ENCODE measurements at places on chromosomes 2 and 18.

GRCh38 chr2:112642966-112643365 lies 2.8 kb upstream of the SLC20A1 start:
- DNase-seq = no peak

- no peak for DNase-seq
Measured at GRCh38 chr18:79875931-79876461, 75.5 kb downstream of the SLC66A2 start.

GRCh38 chr2:25301453-25302352 lies 40.0 kb downstream of the DNMT3A start:
- no peak for DNase-seq

- DNase-seq = peak; percentile 30
Measured at GRCh38 chr2:230824406-230824978, 40.2 kb upstream of the ITM2C start.

DNA sequence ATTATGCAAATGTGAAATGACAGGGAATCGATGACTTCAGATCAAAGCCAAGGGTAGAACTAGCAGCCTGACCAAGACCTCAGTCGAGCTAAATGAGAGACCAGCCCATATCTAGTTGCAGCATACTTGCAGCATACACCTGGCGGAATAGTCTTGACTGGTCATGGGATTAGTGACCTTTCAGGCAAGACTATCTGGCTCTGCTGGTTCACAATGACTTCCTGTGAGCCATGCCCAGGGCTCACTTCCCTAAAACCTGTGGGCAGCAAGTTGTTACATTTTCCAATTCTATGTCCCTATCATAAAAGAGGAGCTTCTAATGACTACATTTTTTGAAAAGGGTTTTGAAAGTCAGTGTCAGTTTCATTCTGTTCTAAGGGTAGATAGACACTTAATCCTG lies 1624.9 kb upstream of the CELF4 start:
- no peak for DNase-seq

GRCh38 chr2:102261467-102262135 lies 49.8 kb upstream of the IL1RL1 start:
- DNase-seq = no peak

DNA sequence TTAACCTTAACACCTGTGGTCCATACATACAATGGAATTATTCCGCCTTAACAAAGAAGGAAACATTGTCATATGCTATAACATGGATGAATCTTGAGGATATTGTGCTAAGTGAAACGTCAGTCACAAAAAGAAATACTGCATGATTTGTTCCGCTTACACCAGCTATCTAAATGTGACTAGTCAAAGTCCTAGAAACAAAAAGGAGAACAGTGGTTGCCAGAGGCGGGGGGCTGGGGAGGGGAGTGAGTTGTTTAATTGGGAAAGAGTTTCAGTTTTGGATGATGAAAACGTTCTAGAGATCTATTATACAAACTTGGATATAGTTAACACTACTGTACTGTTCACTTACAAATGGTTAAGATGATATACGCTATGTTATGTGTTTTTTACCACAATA lies 72.0 kb downstream of the SPRED2 start:
- no peak for DNase-seq
